ENCODE measurements at places on chromosomes 7 and 10.
A peak's percentile ranks its signal among the peaks of the same experiment; 100 is the strongest.

DNA sequence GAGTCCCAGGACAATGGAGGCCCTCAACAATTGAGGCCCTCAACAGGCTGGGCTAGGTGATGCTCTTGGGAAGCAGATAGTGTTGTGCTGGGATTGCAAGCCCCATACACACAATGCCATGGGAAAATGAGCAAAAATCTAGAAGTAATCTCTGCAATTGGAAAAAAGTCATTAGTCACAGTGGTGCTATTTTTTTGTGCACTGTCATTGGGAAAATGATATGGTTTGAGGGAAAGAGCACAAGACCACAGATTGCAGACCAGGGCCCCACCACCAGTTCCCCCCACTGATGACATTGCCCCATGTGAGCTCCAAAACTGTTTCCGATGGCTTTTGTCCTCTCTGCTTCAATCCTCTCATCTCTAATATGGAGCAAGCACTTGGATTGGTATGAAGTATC lies 1.9 kb downstream of the KCTD7 start:
- DNase-seq, result no peak

DNA sequence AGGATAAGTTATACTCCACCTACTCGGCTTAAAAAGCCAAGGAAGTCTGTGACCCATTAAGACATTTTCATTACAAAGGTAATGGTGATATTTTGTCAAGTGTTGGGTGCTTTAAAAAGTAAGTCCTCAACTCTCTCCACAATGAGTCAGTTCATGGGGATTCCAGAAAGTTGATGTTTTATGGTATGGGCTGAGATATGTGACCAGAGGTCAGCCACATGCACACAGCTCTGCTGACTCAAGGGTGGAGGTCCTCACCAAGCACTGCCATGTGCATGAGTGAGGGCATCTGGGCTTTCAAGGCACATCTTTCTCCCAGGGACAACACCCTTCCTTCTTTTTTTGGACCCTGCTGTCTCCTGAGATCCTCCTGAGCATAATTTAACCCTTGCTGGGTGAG lies 292.9 kb downstream of the PTEN start:
- DNase-seq, result no peak

DNA sequence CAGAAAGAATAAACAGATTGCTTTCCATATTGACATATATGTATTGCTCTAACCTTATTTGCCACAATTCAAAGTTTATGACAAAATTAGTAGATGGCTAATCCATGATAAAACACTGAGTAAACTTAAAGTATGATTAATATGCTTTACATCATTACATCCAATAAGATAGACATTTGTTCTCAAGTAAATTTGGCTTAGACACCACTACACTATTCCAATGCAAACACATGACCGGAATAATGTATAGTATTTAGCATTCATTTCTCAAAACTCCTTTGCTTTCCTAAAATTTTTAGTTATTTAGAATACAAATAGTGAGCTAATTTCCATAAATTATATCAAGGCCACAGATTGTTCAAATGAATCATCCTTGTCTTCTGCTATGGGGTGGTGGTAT lies 20.2 kb downstream of the SEM1 start:
- DNase-seq, result no peak

DNA sequence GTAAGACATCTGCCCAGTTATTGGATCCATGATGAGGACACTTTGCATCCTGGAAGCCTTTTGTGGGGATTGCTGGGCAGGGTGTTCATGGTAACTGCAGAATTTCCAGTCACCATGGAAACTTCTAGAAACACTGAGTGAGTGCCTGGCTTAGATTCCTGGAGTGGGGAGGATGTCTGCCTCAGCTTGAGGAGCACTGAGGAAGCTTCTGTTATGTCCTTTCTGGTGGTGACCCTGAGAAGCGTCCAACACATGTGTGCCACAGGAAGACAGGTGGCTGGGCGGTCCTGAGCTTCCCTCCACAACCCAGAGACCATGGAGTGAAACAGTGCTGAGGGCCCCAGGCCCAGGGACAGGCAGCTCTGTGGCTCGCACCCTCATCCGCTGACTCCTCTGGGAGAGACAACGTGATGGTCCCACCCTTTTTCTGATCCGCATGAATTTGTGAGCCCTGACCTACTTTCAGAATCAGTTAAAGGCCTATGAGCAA lies 191.8 kb upstream of the CXCL12 start:
- DNase-seq, result no peak

GRCh38 chr7:15821484-15822427 lies 135.3 kb upstream of the MEOX2 start:
- no peak for DNase-seq

DNA sequence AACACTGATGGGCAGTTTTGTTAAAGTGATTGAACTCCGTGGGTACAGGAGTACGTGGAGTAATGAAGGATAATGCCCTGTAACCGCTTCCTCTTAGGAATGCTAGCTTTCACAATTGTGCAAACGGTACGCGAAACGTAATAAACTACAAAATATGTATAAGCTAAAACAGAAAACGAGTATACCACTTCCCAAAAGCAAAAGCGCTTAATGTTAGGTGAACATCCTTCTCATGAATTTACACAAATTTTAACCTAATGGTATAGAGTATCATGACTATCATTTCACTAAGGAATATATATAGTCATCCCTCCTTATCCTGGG lies 395 bp upstream of the ZNF25 start:
- no peak for DNase-seq

- no peak for DNase-seq
These were observed 244.4 kb downstream of the ZWINT start for GRCh38 chr10:56116684-56117083.

DNA sequence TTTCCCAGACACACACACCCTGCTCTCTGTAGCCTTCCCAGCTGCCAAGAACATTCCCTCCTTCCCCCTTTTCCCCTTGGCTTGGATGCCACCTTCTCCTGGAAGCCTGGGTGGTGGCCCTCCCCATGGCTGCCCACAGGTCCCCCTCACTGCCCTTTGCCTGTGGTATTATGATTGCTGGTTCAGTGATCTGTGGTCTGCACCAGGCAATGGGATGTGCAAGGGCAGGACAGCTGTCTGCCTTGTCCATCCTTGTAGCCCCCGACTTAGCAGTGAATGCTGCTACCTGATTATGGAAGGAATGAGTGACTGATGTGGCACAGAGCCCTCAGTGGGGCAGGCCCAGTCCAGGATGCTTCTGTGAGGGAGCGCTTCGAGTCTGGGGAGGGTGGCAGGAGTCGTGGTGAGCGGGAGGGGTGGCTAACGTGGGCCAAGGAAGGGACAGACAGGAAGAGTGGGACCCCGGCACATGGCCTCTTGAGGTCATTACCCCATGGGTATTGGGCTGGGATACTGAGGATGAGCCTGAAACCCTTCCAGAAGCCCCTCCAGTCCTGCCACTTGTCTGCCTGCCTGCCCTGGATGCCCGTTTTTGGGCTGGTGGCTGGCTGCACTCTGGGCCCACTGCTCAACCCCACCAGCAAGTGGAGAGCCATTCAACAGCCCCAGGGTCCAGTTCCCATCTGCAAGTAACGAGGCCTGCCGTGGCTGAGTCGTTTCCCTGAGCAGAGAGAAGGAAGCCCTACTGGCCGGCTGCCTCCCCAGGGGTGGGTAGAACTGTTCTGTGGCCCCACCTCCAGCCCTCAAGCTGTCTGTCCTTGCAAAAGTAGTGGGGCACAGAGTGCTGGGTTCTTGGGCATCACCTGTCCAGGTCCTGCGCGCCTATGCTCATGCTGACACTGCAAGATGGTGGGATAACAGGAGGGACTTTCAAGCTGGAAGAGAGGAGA lies 8.8 kb downstream of the CHST3 start:
- DNase-seq, result no peak

- no peak for DNase-seq
These were observed 51.9 kb downstream of the MTPN start for GRCh38 chr7:135925210-135925609.

DNA sequence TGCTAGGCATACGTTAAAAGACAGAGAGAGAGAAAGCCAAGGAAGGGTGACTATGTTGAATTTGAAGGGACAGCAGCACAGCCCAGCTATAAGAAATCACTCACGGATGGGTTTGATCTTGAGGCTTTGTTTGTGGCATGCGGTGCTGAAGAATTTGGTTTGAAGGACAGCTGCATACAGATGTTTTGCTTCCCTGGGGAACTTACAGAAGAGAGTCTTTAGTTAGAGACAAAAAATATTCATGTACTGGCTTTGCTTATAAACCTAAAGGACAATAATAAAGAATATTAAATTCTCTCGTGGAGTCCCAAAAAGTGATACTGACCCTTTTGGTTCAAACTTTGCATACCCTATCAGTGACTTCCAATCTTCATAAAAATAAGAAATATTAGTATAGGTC lies 491.4 kb downstream of the NEBL start:
- no peak for DNase-seq

DNA sequence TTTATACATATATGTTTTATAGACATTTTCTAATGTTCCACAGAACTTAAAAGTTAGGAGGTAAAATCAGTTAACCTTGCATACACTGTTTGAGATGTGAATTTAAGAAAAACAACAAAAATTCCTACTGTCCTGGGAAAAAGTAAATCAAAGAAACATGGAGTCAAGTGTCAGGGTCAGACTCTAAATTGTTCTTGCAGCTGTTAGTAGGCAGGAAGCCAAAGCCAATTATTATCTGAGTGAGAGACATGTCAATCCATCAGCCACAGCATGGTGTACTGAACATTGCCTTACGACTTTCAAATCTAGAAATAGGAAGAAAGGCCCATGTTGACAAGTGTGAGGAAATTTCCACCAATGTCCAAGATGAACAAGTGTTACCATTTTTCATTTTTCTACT lies 461.2 kb upstream of the MBL2 start:
- DNase-seq, result no peak

GRCh38 chr7:55439627-55440026 lies 74.5 kb downstream of the LANCL2 start:
- DNase-seq, result no peak

DNA sequence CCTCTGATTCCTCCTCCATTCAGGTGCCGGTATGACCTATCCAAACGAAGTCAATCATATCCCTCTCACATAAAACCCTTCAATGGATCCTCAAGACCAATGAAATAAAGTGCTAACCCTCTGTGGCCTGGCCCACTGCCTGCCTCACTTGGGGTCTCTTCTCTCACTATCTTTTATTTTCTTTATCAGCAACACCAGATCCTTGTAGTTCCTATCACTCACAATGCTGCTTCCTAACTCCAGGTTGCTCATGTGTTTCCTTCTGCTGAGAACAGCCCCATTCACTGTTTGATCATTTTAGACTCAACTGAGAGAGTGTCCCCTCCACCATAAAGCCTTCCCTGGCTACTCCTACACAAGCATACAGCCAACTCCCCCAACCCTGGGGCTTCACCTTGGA lies 180.6 kb downstream of the DOCK4 start:
- no peak for DNase-seq

DNA sequence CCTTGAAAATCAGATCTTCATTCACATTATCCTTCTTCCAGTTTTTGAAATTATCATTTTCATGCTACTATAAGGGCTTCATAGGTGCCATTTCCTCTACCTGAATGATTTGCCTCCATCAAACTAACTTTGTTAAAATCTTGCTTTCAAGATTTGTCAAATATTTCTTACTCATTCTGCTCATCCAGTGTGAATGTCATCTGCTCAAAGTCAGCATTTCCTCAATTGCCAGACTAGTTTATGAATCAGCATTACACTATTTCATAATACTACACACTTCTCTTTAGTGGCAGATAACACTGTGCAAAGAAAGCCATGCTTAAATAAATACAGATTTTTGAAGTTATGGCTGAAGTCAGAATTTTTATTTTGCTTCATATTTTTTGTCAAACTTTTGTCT lies 21.3 kb upstream of the LIPF start:
- no peak for DNase-seq

- DNase-seq, result no peak
These were observed 64.7 kb downstream of the ADCY1 start for GRCh38 chr7:45638916-45639315.

- peak; percentile 29 for DNase-seq
These were observed 1.4 kb downstream of the TRA2A start for GRCh38 chr7:23530405-23530804.

GRCh38 chr10:46526682-46527038 lies 29.8 kb downstream of the GPRIN2 start:
- no peak for DNase-seq

GRCh38 chr7:130990178-130990832 lies 256.3 kb upstream of the KLF14 start:
- no peak for DNase-seq

DNA sequence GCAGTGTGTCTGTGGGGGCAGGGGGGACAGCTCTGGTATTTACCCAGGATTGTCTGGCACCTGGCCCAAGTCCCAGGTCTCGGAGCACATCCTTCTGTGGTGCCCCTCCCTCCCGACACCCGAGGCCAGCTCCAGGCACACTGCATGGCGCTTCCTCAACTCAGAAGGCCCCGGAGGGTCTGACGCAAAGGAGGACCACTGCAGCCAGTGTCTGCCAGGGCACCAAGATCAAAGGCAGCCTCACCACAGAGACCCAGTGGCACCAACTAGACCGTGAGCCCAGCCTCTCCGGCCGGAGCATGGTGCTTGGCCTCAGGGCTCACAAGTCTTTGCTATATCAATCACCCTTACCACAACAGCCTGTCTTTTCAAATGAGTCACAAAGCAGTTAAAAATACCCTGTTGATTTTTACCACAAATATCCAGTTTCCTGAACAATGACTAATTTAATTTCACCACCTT lies 99.3 kb upstream of the DDC start:
- no peak for DNase-seq

- no peak for DNase-seq
These were observed 162.9 kb downstream of the CREB5 start for GRCh38 chr7:28575241-28575643.

DNA sequence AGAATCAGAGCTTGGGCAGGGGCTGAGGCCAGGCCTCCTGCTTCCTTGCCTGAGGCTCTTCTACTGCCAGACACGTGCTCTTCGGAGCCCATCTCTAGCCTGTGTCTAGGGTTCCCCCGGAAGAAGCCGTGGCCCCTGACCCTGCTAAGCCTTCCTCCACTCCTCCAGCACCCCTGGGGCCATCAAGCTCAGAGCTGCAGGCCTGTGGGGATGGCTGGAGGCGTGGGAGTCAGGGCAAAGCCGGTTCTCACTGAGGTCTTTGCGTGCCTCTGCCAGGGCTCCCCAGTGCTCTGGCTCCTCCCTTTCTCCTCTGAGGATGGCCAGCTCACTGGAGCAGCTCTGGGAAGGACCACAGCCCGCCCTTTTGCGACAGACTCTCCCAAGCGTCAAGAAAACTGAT lies 34.4 kb downstream of the GHRHR start:
- DNase-seq, result no peak

DNA sequence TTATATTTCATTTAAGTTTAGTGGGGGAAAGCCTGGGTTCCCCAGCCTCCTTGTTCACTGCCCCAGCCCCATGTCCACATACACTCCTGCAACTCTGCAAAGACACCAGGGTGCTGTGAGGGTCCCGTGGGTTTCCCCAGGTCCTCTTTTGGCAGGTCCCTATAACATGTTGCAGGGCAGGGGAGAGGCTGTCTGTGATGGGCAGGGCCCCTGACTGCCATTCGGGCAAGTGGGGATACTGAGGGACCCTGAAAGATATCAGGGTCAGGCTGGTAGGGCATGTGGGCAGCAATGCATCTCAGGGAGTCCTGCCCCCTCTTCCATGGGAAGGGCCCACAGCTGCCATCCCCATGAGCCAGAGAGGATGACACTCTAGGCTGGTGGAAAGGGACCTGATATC lies 28.4 kb downstream of the RASGEF1A start:
- no peak for DNase-seq

Data from effector CD4-positive, alpha-beta T cell (primary cell).